ENCODE measurements at places on chromosomes 1 and 21.

DNA sequence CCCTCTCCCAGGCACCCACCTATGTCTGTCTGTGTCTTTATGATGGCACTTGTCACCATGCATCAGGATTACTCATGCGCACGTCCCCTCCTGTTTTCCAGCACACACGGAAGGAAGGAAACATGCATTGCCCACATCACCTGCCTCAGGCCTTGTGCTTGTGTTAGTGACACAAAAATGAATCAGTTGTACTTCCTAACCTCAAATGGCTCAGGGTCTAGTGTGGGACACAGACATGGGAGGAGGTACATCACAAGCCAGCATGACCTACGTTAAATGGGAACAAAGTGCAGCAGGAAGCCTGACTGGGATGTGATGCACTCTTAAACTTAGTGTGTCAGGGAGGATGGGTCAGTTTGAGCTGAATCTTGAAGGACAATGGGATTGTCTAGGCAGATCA, 126.7 kb downstream of the TRABD2B start:
- DNase-seq = no peak

DNA sequence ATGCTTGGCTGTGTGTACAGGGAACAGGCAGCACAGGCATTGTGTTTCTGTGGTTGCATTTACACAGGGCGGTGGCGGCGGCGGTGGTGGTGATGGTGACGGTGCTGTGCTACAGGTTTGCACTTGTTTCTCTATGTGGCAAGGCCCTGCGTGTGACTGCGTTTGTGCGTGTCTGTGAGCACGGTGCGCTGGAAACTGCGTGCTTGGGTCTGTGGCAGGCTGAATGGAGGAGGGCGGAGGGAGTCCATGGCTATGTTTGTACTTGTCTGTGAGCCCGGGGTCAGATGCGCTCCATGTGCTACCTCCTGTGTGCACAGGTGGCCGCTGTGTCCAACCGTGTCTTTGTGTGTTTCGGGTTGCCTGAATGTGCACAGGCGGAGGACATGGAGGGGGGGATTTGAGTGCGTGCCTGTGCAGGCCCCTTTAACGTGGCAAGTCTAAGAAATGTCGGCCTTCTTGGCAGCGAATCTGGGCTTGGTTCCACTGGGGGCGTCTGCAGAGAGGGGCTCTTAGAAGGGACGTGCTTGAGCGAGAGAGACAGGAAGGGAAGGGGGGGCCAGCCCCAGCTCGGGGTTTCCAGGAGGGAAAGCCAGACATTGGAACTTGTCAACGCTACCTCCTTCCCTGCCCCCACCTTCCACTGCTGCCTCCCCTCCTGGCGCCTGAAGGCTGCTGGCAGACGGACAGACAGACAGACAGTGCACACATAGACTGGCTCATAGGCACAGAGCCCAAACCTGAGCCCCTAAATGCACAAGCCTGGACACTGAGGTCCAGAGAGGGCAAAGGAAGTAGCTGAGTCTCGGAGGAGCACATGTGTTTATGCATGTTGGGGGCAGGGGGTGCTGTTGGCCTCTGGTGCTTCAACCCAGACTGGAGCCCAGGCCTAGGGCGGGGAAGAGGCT, 32.7 kb upstream of the WASF2 start:
- no peak for DNase-seq

- DNase-seq = no peak
Measured at GRCh38 chr1:109791495-109792043, 27.8 kb upstream of the EPS8L3 start.

GRCh38 chr1:150262388-150263320, 5.1 kb downstream of the CA14 start:
- no peak for DNase-seq

GRCh38 chr21:26528882-26529281, 44.2 kb downstream of the CYYR1 start:
- DNase-seq = no peak

DNA sequence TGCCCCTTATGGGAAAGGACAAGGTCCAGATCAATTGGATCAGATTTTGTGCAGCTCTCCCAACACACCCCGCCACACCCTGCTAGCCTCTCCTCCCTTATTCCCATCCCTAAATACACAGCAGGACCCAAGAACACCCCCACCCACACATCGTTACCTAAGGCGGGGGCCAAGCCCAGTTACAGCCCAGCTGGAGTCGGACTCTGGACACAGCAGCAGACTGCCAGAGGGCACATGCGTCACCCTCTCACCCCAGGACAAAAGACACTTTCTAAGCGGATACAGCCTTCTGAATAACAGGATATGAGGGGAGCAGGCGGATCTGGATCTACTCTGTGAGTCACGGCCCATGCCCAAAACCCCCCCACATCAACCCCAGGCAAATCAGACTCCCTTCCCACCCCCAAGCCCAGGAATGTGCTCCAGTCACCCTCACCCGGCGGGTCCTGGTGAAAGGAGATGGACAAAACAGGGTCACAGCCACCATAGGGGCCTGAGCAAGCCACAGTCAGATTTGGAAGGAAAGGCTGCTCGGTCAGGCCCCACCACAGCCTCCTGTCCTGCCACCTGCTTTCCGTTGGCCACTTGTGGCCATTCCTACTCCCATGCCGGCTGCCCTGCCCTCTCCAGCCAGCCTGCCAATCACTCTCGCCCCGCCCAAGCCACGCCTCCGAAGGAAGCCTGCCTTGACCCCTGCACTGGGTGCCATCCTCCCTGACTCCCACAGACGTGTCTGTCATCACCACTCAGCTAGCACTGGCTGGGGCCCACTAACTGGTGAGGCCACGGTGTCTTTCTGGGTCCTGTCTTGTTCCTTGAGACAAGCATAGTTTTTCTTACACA, 4.0 kb downstream of the S100A16 start:
- DNase-seq = no peak

GRCh38 chr1:208737922-208738321, 493.7 kb upstream of the PLXNA2 start:
- no peak for DNase-seq

- no peak for DNase-seq
Measured at GRCh38 chr1:87528754-87529517, 200.3 kb downstream of the LMO4 start.

DNA sequence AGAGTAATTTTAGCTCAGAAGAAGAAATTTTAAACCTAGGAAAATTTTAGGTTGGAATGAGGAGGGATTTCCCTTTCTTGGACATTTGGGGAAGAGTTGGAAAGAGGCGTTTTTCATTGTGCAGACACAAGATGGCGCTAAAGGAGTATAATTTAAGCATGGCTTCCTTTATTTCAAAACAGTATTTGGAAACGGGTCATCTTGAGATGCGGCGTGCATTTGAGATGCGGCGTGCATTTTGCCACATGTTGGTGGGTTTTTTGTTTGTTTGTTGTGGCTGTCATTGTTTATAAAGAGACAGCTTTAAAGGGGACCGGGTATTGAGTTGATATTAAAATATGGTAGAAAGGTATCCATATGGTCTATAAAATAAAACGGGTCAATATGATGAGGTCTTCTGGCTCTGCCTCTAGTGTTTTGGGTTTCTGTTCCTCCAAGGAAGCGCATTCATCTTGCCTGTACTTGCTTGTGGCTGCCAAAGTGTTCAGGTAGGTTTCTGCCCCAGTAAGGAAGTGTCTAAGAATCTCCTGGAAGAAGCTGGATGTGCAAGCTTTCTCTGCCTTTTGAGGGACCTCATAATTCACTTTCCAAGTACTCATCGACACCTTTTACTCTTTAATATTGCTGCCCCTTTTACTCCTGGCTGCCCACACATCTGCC, 210.3 kb downstream of the SLC35F3 start:
- DNase-seq = peak; percentile 53

DNA sequence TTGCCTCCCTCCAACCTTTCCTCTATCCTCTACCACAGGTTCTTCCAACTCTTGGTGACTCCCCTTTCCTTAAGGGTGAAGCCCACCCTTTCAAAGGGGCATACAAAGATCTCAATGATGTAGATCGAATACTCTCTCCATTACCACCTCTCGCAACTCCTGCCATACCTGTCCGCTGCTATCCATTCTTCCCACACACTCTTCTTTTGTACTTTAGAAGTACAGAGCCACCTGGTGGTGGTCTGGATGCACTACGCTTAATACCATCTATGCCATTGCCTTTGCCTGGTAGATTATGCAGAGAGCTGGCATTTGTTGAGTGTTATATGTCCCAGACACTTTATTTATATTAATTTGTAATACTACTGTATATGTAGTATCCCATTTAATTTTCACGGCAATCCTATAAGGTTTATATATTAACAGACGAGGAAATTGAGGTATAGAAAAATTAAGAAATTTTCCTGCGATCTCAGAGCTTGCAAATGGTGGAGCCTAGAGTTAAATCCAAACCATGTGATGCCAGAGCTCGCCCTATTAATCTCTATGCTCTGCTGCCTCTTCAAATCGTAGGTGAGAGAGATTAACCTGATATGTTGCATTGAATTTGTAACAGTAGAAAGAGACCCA, 22.9 kb downstream of the TSHB start:
- DNase-seq = peak; percentile 65

GRCh38 chr1:169113613-169114119, 7.2 kb downstream of the ATP1B1 start:
- no peak for DNase-seq

DNA sequence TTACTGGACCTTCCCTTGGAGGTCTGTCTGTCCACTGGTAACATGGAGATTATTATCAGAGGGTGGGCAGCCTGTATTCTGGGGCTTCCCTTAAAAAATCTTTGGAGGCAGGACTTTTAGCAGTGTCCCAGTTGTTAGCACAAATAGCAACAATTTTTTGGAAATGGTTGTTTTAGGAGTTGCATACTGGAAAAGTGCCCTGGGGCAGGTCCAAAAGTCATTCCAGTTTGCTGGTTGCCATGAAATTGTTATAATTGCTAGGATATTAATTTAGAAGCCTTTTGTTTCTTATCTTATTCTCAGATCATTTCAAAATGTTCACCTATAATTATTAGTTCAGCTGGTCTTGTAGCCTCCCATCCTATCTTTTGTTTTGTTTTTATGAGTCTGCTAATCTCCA, 71.0 kb downstream of the PTGS2 start:
- DNase-seq = no peak

DNA sequence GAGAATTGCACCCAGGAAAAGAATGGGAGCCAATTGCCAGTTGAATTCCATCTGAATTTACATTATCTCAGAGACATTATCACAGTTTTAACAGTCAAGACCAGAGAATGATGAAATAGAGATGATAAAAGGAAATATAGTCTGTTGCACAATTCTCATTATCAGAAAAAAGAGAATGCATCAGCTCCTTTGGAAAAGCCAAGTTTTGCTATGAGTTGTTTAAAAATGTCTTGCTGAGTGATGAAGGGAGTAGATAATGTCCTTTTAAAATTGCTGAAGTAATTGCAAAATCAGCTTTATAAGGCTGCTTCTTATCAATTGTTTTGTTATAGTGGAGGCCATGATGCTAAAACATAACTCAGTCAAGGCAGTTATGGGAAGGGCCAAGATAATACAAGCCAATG, 37.9 kb upstream of the EEIG2 start:
- DNase-seq = no peak

GRCh38 chr1:38153778-38154470, 107.3 kb upstream of the POU3F1 start:
- no peak for DNase-seq

DNA sequence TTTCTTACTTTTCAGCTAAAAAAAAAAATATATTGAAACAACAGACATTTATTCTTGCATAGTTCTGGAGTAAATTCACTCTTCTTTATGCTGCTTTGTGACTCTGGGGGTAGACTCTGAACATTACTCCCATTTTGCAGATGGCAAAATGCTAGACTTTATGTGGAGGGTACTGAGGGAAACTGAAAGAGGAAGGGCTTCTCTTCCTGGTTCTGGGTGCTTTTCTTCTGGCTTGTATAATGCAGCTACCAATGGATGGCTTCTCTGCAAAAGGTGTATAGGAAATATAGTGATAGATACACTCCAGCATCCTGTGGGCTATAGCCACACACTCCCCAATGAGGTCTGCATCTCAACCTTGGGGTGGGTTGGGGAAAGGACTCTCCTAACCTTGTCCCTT, 19.7 kb upstream of the ZBTB40 start:
- no peak for DNase-seq

- DNase-seq = no peak
Measured at GRCh38 chr1:90835661-90836344, 118.7 kb upstream of the BARHL2 start.

GRCh38 chr1:183114441-183114840, 71.6 kb upstream of the LAMC2 start:
- DNase-seq = no peak

DNA sequence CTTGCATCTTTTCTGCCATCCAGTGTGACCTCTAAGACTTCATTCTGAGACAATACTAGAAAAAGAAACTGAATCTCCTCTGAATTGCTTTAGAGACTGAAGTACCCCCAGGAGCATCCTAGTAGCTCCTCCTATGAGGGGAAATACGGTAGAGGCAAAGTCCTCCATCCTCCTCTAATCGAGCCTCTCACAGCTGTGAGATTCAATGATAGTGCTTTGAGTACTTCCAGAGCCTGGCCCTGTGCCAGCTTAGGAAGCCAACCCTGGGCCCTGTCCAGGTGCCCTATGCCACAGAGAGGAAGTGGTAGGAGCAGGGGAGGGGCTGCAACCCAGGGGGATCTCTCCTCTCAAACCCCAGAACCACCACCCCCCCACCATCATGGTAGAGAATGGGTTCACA, 10.7 kb downstream of the RORC start:
- no peak for DNase-seq

- DNase-seq = no peak
Measured at GRCh38 chr1:185490924-185491323, 173.9 kb upstream of the IVNS1ABP start.

GRCh38 chr1:158700552-158700951, at the start of gene OR6K2:
OR6K2 (minus strand) TSS chr1:158700652; CDS start chr1:158700652, 0 bp downstream.
- DNase-seq = no peak

DNA sequence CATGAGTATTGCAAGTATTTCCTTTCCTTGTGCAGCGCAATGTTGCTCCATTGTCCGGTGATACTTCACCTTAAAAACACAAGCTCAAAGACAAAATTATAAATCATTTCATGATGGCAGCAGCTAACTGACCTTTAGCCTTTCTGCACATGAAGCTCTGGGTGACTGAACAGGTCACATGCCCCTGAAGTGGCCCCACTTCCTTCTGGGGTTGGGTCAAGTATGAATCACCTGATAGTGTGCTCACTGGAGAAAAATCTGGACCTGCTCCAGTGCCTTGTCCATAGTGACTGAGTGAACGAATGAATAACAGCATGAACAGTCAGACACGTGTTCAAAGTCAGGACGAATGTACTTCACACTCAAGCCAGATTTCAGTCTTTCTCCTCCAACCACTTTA, 658.9 kb downstream of the NPHP4 start:
- no peak for DNase-seq

GRCh38 chr1:172845371-172845770, 186.5 kb downstream of the FASLG start:
- DNase-seq = peak; percentile 20

Measured in GM13977 (cell line).